ENCODE measurements at places on chromosomes 11 and 22.
A peak's percentile ranks its signal among the peaks of the same experiment; 100 is the strongest.

DNA sequence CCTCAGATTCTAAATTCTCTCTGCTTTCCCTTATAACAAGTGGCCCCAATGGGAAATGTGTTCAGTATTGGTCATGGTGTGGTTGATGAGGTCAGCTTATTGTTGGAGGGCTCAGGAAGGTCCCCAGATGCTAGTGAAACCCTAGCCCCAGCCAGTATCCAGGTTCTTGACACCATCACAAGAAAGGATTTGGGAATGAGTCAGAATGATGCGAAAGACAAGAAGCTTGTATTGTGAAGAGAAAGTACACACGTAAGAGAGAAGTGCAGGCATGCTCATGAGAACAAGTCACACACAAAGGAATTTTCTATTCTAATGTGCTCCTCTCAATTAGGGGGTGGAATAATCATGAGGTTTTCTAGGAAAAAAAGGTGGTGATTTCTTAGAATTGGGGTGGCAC, 34.9 kb upstream of the TRPC6 start:
- no peak for DNase-seq

GRCh38 chr22:30266445-30267381, at the start of gene OSM:
Gene OSM, minus strand, starts transcription at chr22:30266851. Its CDS starts 52 bp downstream, at chr22:30266799.
- no peak for DNase-seq

DNA sequence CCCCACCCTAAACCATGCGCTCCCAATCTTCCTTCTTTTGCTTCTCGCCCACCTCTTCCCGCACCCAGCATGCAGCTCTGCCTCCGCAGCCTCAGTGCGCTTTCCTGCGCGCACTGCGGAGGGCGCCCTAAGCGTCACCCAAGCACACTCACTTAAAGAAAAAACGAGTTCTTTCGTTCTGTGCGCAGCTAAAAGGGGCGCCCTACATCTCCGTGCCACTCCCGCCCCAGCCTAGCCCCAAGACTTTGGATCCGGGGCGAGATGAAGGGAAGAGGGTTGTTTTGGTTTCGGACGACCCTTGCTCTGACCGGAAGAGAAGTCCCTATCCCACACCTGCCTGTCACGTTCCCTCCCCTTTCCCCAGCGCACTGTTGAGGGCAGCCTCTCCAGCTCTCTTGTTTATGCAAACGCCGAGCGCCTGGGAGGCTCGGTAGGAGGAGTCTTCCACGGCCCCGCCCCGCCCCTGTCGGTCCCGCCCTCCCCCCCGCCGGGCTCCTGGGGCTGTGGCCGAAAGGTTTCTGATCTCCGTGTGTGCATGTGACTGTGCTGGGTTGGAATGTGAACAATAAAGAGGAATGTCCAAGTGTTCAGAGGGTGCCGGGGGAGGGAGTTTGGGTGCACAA, 5.3 kb downstream of the VSIG2 start:
- peak; percentile 37 for DNase-seq

DNA sequence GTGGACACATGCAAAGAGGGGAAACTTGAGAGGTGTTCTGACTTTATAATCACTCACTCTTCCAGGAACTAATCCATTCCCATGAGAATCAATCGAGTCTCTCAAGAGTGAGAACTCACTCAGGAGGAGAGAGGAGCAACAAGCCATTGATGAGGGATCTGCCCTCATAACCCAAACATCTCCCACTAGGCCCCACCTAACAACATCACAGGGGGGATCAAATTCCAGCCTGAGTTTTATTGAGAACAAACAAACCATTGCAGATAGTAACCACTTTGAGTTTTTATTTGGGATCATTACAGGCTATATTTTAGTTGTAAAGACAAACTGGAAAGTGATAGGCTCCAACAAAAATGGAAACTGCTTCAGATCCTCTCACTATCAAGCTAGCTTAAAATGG, 328.8 kb upstream of the CTSC start:
- DNase-seq: no peak

- DNase-seq: no peak
These were observed 5.4 kb downstream of the YIF1A start for GRCh38 chr11:66283461-66284105.

GRCh38 chr11:33895752-33896137, 3.9 kb upstream of the LMO2 start:
- no peak for DNase-seq

DNA sequence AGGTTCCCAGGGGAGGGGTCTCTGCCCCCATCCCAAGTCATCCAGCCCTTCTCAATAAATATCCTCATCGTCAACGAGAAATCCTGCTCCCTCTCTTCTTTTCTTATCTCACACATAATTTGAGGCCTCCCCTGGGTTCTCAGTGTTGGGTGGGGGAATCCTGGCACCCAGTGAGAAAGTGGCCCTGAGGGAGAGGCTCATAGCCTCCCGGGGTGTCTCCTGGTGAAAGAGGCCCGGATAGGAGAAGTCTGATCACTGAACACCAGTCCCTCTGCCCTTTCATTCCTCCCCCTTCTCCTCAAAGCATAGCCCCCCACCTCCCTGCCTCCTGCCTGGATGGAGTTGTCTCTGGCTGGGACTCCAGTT, 35.3 kb downstream of the IGLL5 start:
- no peak for DNase-seq

GRCh38 chr11:75200051-75200450, 40.5 kb upstream of the TPBGL start:
- DNase-seq: no peak

DNA sequence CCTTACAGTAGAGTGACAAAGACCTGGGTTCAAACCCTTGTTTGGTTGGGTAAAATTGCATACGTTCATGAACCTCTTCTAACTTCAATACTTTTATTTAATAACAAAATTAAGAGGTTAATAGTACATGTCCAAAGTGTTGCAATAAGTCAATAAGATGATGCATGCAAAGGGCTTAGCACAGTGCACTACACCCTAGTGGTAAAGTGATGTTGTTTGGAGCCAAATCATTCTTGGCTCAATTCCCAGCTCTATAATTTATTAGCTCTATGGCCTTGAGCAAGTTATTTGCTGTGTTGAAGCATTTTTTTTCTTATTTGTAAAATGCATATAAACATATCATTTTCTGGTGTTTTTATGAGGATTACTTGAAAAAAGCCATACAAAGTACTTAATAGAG, 945.3 kb downstream of the LRRC4C start:
- DNase-seq: no peak

DNA sequence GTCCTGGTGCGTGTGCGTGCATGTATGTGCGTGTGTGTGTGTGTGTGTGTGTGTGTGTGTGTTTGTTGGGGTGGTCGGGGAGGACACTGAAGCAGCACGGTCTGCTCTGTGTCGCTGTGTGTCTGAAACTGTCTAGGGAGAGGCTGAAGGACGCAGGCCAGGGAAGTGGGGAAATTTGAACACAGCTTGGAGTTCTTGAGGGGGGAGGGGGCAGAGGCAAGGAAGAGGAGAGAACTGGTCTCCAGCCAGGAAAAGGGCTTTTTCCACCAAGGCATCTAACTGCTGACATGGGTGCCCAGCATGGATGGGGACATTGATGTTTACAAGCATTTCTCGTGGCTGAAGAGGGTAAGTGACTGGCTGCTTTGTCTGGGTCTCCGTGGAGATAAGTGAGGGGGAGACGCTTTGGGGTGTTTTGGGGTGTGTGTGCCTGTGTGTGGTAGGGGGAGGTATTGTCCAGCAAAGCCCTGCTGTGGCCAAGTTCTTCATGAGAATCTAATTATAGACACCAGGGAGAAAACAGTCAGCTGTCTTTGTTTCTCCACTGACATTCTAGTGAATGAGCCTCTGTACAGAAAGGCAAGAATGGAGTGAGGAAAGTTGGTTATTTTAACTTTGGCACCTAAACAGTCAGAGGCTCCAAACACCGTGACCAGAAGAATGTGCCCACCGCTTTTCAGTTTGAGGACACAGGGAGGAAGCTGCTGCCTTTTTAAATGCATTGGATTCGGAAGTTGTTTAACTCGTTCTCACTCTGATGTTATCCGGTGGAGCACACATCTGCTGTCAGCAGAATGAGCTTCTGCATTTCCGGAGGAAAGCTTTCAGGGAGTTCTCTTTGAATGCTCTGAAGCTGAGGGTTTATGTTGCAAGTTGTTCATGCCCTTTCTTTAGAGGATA, 63.7 kb downstream of the PPFIBP2 start:
- DNase-seq: no peak

DNA sequence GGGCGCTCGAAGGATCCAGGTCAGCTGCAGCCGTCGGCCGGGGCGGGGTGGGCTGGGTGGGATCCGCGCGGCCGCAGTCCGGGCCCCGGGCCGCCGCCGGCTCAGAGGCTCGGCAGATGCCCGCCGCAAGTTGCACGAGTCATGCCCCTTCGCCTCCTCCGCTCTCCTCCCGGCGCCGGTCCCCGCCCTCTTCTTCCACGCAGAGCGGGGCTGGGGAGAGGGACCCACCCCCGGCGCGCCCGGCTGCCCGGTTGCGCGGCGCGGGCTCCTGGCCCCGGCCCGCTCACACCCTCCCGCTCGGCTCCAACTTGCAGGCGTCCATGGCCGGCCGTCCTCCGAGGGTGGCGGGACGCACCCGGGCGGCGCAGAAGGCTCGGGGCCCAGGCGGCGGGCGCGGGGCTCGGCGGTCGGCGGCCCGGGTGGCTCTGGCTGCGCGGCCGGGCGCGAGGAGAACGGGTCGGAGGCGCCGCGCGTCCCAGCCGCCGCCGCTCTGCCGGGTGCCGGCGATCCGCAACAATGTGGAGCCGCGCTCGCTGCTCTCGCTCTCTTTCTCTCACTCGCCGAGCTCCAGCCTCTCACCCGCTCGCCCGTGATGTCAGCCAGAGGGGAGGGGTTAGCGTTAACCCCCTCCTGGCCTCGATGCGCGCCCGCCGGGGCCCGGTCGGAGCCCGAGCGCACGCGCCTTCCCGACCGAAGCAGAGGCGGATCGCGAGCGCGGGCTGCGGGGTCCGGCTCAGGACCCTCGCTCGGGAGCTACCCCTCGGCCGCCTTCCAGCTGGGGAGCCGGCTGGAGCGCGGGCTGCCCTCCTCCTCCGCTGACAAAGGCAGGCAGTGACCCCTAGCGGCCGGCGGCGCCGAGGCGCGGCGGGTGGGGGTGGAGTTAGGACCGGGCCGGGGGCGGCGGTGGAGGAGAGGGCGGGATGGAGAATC, at the start of gene NECTIN1:
TSS of gene NECTIN1 (minus strand) at position 550 of the 930 bp plus-strand sequence. CDS start 647 bp downstream, outside the sequence.
- DNase-seq: peak; percentile 79

DNA sequence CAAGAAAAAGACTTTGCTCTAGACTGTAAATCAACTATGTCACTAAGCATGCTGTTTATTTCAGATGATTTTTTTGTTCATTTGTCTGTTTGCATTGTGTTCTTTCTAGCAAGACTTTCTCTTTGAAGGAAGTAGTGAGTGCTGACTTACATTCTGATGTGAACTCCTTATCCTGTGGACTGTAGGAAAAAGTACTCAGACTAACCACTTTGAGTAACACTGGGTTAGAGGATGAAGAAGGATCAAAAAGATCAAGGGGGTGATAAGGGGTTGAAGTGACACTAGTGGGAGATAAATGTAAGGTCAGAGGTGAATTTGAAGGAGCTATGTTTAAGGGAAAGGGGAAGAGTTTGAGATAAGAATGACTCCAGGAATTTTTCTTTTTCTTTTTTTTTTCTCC, 369.4 kb downstream of the NELL1 start:
- no peak for DNase-seq

DNA sequence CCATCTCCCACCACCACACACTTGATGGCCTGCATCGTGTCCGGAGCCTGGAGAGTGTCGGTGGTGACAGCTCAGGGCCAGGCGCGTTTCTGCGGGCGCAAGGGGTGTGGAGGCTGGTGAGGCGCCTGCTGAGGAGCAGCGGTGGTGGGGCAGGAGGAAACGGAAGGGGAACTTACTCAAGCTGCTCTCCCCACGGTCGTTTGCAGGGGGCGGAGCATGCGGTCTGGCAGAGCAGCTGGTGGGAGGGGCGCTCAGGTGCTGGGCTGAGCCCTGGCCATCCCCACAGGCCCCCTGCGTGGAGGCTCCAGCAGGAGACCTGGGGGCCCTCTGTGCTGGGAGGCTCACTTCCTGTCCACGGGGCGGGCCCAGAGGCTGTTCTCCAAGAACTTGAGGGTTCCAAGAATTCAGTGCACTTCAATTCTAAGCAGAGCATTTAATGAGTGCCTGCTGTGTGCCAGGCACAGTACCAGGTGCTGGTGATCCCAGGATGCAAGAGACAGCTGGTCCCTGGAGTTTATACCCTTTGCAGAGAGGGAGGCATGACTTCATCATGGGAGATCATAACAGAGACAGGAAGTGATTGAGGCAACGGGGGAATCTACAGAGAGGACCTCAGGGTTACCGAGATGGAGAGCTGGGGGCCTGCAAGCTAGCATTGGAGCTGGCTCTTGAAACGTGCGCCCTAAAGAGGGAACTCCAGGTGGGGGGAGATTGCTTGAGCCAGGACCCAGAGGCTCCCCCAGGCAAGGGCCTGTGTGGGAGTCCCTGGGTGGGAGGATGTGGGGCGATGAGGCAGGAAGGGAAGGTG, at the start of gene RAC2:
TSS of gene RAC2 (minus strand) at position 156 of the 808 bp plus-strand sequence. CDS start at position 35, 121 bp downstream.
- peak; percentile 71 for DNase-seq

DNA sequence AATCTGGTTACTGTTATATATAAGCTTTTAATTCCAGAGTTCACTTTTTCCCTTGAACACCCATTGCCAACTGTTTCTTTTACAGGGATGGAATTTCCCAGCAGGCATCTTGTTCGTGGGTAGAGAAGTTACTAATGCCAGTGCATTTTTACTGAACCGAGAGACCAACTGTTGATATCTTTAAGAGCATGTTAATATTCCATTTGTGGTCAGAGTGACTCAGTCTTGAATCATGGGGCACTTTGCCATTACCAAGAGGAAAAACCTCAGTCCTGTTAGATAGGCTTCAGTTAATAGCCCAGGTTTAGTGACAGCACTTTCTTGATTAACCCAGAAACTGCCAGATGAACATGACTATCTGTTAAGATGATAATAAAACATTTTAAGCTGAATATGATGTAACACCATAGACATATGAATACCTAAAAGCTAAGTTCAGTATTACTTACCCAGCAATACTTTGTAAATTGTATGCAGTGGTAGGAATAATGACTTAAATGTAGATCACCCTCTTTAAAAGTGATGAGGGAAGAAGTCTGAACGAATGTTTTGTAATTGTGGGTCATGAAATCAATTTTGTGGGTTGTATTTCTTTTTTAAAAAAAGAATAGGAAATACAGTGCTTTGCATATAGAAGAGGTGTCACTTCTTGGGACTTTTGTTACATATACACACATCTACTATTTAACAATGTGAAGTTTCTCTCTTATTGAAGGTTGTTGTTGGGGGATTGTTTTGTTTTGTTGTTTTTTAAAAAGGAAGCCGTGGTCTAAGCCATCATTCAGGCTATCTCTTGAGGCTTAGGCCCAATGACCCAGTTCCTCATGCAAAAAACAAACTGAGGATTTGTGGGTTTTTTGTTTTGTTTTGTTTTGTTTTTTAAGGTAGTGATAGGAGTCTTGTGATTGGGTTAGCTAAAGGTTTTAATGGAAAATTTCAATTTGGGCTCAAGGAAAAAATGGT, 79.2 kb upstream of the GRIK4 start:
- no peak for DNase-seq

DNA sequence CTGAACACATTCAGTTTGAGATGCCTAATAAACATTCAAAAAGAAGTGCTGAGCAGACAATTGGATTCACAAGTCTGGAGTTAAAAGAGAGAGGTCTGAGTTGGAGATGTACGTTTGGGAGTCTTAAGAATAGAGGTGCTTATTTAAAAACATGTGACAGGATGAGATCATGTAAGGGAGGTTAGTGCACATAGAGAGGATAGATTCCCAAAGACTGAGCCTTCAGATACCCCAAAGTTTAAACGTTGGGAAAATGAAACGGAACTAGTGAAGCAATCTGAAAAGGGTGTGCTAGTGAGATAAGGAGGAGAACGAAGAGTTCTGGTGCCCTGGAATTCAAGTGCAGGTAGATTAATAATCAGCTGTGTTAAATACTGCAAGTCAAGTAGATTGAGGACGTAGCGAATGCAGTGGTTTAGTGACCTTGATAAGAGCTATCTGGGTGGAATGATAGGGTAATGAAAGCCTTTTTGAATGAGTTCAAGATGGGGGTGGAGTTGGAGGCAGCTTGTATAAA, 63.7 kb downstream of the HIPK3 start:
- no peak for DNase-seq
